ENCODE measurements at places on chromosomes 5 and 9.

- H3K4me1 ChIP-seq = no peaks in the 10 kb centered on the region
- ATAC-seq = no peak
- H3K4me3 ChIP-seq = no peak overlapping the region
- H3K27ac ChIP-seq = no peak overlapping the region
- peaks cover 31% of the 10 kb centered on the region for H3K36me3 ChIP-seq
Observed at GRCh38 chr9:5110867-5111681, 74.4 kb downstream of the INSL6 start.

DNA sequence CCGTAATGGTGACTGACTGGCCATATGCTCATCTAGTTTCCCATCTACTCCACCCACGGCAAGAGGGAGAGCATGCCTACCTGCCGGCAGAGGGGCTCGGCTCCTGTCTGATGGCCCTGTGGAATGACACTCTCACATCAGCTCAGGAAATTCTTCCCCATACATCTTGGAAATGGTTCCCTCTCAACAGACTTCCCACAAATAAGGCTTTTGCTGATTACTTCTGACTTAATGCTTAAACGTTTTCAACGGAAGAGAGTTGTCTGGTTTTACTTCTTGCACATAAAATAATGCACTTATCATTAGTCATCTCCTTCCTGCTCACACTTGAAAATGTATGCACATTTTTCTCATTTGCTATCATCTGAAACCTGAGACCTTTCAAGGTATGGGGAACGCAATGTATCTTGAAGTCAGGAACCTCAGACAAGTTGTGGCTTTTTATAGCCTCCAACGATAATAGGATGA, 129.5 kb downstream of the TTLL11 start:
- no peak overlapping the region for H3K4me3 ChIP-seq
- H3K27ac ChIP-seq = no peak overlapping the region
- H3K4me1 ChIP-seq = no peaks in the 10 kb centered on the region

DNA sequence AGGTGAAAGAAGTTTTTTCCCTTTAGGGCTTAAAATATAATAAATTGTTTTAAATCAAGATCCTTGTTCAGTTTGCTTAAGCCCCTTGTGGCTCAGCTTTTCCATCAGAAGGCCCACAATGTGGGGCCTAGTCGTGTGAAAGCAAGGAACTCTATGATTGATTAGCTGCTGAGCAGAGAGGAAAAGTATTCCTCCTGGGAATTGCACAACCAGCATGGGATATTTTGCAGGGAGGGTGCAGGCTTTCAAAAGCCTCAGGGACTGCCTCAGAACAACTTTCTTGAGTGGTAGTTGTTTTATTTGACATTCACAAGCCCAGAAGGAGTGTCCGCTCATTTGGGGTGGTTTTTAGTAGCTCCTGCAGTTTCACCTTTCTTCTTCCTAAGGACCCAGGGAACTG, 19.8 kb downstream of the TTC23L start:
- H3K4me3 ChIP-seq = no peak overlapping the region
- H3K27ac ChIP-seq = no peak overlapping the region
- no peaks in the 10 kb centered on the region for H3K4me1 ChIP-seq
- ATAC-seq = no peak

DNA sequence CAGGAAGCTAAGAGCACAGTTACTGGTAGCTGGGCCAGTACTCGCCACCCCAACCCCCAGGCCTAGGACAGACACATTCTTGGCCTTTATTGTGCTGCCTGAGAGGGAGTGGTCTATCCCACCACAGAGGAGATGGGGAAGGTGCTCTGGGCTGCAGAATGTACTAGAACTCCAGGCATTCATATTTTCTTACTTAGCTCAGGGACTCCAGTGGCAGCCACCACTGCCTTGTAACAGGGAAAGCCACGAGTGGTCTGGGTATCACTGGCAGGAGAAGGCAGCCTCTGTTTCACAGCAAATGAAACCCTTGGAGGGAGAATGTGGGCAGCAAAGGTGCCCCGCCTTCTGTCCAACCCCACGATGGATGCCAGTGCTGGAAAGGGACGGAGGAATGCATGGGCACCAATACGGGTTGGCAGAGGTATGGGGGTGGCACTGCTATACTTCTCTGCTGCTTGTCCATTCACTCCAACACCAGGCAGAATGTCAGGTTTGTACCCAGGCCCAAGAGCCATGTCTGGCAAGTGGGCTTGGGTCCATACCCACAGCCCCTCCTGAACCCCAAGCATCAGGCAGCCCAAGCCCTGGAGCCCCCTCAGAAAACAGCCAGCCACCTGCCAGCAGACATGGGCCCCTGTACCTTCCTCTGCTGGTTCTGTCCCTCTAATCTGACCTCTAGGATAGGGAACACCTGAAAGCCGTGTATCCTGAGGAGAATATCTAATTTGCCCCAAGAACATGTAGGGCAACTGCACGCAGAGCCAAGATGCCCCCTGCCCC, 4.6 kb downstream of the SEPTIN8 start:
- H3K4me3 ChIP-seq = no peak overlapping the region
- H3K27ac ChIP-seq = no peak overlapping the region
- H3K27me3 ChIP-seq = no peaks in the 10 kb centered on the region
- ATAC-seq = no peak
- peaks cover 6% of the 10 kb centered on the region for H3K4me1 ChIP-seq
- no peaks in the 10 kb centered on the region for H3K36me3 ChIP-seq

GRCh38 chr9:120889606-120890271, 12.8 kb upstream of the PHF19 start:
- peaks cover 43% of the 10 kb centered on the region for H3K4me1 ChIP-seq
- peak overlapping the region; percentile 97 for H3K27ac ChIP-seq
- ATAC-seq = no peak
- H3K27me3 ChIP-seq = no peaks in the 10 kb centered on the region

DNA sequence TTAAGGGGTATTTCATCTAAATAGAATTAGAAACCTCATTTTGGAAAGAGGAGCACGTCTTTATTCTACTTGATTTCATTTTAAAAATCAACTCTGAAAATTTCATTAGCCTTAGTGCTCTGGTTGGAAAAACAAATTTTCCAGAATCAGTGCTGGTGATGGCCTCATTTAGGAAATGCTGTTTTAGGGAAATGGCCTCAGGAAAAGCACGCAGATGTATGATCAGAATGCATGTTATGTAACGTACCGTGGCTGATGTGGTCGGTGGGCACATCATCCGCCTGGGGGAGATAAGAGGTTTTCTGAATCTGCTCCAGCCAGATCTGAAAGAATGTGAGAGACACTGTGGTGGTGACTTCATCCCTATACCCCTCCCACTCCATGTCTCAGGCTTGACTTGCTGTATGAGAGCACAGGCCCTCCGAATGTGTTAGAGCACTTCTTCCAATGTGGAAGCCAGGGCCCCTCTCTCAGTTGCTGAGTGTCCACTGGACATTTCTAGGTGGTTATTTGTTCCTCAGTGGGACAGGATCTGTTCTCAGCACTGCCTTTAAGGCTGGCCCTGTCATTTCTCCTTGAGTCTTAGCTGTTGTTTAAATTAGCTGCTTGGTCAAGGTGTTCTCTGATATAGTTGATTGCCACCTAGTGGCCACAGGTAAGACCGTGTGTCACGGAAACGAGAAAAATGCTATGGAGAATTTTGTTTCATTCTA, 96.5 kb downstream of the ARHGAP26 start:
- H3K4me1 ChIP-seq = peaks cover 11% of the 10 kb centered on the region
- no peak overlapping the region for H3K4me3 ChIP-seq
- peak; percentile 89 for ATAC-seq

DNA sequence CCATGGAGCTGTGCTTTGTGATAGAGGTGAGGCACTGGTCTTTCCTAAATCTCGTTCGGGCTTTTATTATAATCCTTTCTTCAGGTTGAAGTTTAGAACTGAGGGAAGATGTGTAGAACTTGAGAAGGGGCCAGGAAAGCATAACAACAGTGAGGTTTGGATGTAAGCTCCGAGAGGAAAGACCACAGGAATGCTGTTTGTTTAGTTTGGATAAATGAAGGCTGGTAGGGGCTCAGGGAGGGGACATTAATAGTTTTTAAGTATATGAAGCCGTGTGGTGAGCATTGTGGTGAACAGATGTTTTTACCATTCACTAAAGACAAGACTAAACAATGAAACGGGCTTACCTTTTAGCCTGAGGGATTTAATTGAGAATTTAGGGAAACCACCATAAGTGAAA, 130.8 kb downstream of the ARHGAP26 start:
- no peaks in the 10 kb centered on the region for H3K4me1 ChIP-seq
- no peak overlapping the region for H3K4me3 ChIP-seq
- H3K27me3 ChIP-seq = no peaks in the 10 kb centered on the region
- peaks cover 33% of the 10 kb centered on the region for H3K36me3 ChIP-seq
- ATAC-seq = no peak

- no peak overlapping the region for H3K27ac ChIP-seq
- H3K4me3 ChIP-seq = no peak overlapping the region
- H3K27me3 ChIP-seq = peaks cover 4% of the 10 kb centered on the region
Observed at GRCh38 chr9:4155221-4156026, 144.4 kb downstream of the GLIS3 start.

DNA sequence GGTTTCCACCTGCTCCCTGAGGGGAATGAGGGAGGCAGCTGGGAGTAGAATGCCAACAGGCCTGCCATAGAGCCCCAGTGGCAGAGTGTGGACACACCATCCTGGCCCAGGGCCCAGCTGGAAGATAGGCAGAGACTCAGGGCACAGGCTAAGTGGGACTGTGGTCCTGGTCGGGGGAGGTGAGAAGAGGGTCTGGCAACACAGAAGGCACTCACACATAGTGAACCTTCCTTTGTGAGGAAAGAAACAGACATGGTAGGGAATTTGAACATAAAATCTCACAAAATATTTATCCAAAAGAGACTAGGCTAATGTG, 41.2 kb downstream of the WDR36 start:
- ATAC-seq = no peak
- no peaks in the 10 kb centered on the region for H3K4me1 ChIP-seq
- H3K4me3 ChIP-seq = no peak overlapping the region
- H3K27ac ChIP-seq = no peak overlapping the region
- H3K27me3 ChIP-seq = no peaks in the 10 kb centered on the region

DNA sequence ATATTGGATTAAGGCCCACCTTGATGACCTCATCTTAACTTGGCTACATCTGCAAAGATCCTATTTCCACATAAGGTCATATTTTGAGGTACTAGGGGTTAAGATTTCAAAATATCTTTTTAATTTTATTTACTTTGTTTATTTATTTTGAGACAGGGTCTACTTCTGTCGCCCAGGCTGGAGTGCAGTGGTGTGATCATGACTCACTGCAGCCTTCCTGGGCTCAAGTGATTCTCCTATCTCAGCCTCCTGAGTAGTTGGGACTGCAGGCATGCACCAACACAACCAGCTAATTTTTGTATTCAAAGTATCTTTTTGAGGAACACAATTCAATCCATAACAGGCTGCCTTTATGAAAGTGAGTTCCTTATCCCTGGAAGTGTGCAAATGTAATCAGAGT, 212.3 kb downstream of the PALM2AKAP2 start:
- H3K27ac ChIP-seq = no peak overlapping the region
- H3K4me3 ChIP-seq = no peak overlapping the region
- ATAC-seq = no peak
- H3K27me3 ChIP-seq = no peaks in the 10 kb centered on the region
- no peaks in the 10 kb centered on the region for H3K36me3 ChIP-seq

DNA sequence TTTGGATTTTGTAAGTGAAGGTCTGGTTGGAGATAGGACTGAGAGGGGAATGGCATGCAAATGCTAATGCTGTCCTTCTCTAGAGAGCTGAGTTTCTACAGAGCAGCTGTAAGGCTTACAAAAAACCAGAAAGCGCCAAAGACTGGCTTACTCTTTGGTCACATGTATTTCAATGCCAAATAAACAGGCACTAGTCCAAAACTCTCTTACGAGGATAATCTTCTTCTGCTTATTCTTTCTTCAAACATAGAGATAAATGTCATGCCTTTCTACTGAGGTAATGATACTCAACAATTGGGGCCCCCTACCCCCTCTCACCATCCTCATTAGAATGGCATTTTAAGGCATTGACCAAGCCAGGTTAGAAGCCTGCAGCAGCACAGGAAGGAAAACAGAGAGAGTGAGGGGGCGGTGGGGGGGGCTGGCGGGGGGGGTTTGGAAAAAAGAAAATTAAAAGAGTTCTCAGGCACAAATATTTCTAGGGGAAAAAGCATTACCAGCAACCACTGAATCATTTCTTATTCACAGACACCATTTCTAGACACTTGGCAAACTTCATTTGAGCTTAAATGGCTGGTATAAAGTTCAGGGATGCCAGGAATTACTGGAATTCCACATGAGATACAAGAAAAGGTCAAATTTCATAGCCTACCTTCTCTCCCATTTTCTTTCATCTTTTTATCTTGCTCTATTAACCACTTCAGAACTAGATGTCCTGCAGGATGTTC, 34.0 kb downstream of the PUM3 start:
- H3K36me3 ChIP-seq = peaks cover 100% of the 10 kb centered on the region
- no peaks in the 10 kb centered on the region for H3K27me3 ChIP-seq

- H3K27ac ChIP-seq = no peak overlapping the region
- no peaks in the 10 kb centered on the region for H3K36me3 ChIP-seq
- peak; percentile 31 for ATAC-seq
Observed at GRCh38 chr9:101618698-101619097, 23.9 kb upstream of the PPP3R2 start.

- H3K27ac ChIP-seq = no peak overlapping the region
- peaks cover 14% of the 10 kb centered on the region for H3K4me1 ChIP-seq
- no peak for ATAC-seq
- no peaks in the 10 kb centered on the region for H3K36me3 ChIP-seq
Observed at GRCh38 chr9:27368316-27368985, 71.5 kb upstream of the EQTN start.

DNA sequence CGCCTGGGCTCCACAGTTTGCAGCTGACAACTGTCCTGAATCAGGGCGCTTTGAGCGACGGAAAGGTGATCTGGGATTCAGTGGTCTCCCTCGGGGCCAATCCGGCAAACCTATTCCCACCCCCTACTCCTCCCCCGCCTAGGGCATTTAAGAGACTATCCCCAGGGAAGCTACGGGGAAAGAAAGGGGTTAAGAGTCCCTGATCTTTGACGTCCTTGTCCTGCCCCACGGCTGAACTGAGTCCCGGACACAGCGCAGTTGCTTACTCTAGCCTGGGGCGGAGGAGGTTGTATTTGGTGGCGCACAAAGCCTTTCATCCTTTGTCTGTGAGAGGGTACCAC, 3.4 kb downstream of the RORB start:
- no peak for ATAC-seq
- H3K4me3 ChIP-seq = no peak overlapping the region
- H3K27me3 ChIP-seq = peaks cover 46% of the 10 kb centered on the region
- H3K36me3 ChIP-seq = no peaks in the 10 kb centered on the region
- H3K4me1 ChIP-seq = peaks cover 10% of the 10 kb centered on the region

- H3K36me3 ChIP-seq = no peaks in the 10 kb centered on the region
- H3K27me3 ChIP-seq = no peaks in the 10 kb centered on the region
- H3K4me3 ChIP-seq = no peak overlapping the region
- H3K4me1 ChIP-seq = no peaks in the 10 kb centered on the region
- no peak for ATAC-seq
- H3K27ac ChIP-seq = no peak overlapping the region
Observed at GRCh38 chr5:124310453-124310852, 436.0 kb downstream of the ZNF608 start.

- H3K27me3 ChIP-seq = no peaks in the 10 kb centered on the region
- no peak overlapping the region for H3K4me3 ChIP-seq
- no peaks in the 10 kb centered on the region for H3K36me3 ChIP-seq
- H3K27ac ChIP-seq = no peak overlapping the region
- no peaks in the 10 kb centered on the region for H3K4me1 ChIP-seq
Observed at GRCh38 chr5:71013575-71013974, 11.6 kb downstream of the NAIP start.

Measured in activated T-helper 17 cell treated with anti-CD3 and anti-CD28 coated beads, Interleukin-2, amount 50 U/mL, for 72 hours (primary cell).